ENCODE measurements at places on chromosomes 16 and 17. TPM values are rescaled to one million over a fixed set of nuclear protein-coding genes. Genes with fewer than 3 reads are reported as not detected.

SCNN1B gene
- not detected for total RNA-seq

SLC4A1 gene
- total RNA-seq, result not detected

KRT39 gene
- total RNA-seq, result 0.18 TPM

TUFM gene
- total RNA-seq, result 159 TPM

SPECC1 gene
- total RNA-seq, result 41.9 TPM

TBC1D3H gene
- not detected for total RNA-seq

KRT20 gene
- not detected for total RNA-seq

ARL5C gene
- total RNA-seq, result not detected

GRCh38 chr16:69340095-69340644 lies 598 bp downstream of the NIP7 start:
- no peak for DNase-seq

- peak; percentile 94 for DNase-seq
Measured at GRCh38 chr17:41773190-41773588, 13.3 kb downstream of the JUP start.

DNA sequence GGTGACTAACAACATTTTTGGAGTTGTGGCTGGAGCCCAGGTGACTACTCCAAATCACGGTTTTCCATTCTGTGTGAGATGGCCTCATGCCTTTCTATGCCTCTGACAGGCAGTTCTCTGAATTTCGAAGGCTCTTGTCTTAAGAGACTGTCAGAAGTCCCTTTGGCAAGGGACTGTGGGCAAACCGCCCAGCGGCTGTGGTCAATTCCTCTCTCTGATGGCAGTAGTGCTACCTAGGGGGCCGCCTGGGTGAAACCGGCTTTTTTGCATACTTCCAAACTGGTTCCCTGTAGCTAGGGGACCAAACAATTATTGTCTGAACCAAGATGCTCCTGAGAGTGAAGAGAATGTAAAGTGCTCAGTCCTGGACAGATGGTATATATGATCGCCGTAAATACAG lies 86.3 kb downstream of the SDR42E1 start:
- no peak for DNase-seq

GRCh38 chr17:4944163-4944553 lies 4.1 kb downstream of the RNF167 start:
- DNase-seq, result no peak

- DNase-seq, result peak; percentile 44
Measured at GRCh38 chr17:64028874-64029464, 8.5 kb upstream of the ICAM2 start.

DNA sequence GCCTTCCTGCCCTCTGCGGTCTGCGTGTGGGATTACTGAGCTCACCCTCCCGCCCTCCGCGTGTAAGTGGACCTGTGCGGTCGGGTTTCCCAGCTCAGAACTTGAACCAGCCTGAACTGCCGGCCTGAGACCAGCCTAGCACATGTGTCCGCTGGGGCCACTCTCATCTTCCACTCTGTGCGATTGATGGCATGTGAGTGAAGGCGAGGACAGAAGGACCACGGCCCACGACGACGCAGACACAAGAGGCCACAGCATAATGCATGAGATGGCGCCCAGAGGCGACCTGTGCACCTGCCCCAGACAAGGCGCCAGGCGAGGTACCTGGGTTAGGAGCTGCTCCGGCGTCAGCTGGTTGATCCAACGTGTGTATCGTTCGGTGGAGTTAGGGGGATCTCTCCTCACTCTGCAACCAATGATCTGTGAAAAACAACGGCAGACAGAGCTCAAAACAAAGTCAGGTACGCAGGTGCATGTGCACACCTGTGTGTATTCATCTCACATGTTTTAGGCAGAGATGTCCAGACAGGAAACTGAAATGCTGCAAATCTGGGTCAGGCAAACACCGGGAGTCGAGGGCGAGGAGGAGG lies 74.5 kb upstream of the METRNL start:
- DNase-seq, result no peak

- DNase-seq, result peak; percentile 43
Measured at GRCh38 chr17:50272711-50273653, 1.3 kb upstream of the TMEM92 start.

DNA sequence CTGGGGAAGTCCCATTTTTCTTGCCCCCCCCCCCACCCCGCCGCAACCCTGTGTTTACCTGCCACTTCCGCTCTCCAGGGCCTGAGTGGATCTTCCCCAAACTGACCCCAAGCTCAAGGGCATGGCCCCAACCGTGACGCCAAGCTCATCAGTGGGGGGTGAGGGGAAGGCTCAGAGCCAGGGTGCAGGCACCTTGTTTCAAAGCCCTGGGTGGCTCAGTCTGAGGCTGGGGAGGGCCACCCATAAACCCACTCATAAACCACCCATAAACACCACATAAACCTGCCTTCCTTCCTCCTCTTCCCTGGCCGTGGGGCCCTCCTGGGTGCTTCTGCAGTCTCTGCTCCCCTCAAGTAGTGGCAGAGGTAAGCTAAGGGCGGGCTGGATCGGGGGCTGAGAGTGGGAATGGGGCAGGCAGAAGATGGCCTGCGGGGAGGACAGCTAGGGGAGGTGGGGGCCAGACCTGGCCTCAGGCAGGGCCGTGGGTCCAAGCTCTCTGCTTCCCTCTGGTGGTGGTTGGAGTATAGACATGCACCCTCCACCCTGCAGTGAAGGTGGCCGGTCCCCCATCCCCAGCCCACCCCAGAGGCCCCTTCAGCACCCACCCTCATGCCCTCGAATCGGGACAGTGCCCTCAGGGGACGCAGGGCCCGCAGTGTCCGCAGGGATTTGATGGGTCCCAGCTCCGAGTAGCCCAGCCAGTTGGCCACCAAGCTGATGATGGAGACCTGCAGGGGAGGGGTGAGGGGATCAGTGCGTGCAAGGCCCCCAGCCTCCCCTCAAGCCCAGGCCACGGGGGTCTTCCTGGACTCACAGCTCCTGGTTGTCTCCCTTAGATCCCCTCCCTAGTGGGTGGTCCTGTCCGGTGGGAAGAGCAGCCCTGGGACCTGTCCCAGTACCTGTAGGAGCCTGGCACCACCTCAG lies 14.6 kb upstream of the CD79B start:
- DNase-seq, result peak; percentile 43

DNA sequence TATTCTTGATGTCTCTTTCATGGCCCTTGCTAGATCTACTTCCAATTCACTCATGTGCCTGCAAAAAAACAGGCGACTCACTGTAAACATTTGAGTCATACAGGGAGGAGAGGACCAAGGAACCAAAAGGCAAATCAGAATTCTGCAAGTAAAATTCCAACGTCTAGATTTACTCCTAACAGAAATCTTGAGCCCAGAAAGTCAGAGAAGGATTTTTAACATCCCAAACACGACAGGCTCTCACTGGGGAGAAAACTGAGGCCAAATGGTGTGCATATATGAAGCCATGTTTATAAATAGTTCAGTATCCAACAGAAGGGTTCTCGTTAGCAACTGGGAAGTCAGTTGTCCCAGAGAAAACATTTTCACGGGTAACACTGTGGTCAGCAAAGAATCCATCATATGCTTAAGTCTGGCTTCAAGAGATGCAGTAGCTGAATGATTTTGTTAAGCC lies 40.1 kb downstream of the LITAF start:
- DNase-seq, result peak; percentile 52

DNA sequence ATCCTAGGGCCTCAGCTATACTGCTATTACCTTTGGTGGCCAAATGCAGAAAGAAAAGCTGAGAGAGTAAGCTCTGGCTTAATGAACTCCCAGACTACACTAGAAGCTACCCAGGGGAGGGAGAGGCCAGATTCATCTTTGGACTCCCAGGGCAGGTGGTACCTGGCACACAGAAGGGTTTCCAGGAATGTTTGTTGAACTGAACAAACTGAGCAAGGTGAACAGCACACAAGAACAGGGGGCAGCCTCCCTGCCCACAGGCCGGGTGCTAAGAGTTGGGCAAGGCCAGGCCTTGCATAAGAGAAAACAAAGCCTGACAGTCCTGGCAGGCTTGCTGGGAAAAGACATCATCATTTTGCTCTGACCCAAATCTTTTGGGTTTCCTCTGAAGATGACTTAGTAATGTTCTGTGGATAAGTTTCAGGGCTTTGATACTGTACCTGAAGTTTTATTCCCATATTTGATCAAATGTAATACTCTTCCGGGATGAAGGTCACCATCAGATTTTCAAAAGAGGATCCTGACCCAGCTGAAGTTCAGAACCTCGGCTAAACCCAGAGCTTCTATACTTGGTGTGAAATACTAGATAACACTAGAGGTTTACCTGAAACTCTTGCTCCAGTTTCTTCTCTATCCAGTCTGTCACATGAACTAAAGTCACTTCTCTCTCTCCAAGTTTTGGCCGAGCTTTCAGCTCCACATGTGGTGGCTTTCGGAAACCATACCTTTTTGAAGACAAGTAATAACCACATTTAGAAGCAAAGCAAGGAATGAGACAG lies 20.5 kb upstream of the ERN1 start:
- DNase-seq, result no peak

DNA sequence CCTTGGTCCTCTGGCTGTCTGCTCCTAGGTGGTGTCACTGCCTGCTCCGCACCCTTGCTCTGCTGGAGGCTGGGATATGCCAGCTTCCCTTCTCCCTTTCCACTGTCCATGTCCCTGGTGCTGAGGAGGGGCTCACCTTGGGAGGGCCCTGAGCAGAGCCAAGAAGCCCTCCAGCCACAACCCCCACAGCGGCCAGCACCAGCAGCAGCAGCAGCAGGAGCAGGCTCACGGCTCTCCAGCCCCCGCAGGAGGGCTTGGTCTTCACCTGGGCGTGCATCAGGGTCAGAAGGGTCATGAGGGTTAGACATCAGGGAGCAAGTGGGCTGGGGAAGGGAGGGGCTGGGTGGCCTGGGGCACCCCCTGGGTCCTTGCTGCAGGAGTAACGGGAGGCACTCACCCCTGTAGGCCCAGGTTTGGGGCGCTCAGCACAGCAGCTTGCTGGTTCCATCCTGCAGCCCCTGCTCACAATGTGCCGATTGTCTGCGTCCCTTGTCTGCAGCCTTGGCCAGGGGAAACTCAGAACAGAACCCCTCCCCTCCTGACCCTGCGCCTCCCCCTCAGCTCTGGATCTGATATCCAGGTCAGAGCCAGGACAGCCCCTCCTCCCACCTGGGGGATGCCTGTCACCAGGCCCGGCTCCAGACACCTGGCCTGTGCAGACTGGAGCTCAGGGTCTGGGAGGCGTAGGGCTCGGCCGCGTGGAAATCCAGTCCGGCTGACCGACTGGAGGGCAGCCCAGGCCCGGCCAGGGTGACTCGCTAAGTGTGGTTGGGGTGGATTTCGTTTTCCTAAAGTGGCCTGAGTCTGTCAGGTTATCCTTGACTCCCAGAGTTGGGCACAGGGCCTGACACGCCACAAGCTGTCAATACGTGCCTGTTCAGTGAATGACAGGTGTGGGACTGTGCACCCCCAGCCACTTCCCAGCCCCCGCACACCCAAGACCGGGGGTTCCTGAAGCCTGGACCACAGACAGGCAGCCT lies at the start of gene BRICD5:
BRICD5 (minus strand) TSS at position 478 of the 980 bp plus-strand sequence; CDS start at position 448, 30 bp downstream.
- DNase-seq, result no peak

GRCh38 chr17:54063639-54064038 lies 240.9 kb downstream of the KIF2B start:
- DNase-seq, result no peak

- DNase-seq, result no peak
Measured at GRCh38 chr16:57619606-57620334, 8.7 kb upstream of the ADGRG1 start.

DNA sequence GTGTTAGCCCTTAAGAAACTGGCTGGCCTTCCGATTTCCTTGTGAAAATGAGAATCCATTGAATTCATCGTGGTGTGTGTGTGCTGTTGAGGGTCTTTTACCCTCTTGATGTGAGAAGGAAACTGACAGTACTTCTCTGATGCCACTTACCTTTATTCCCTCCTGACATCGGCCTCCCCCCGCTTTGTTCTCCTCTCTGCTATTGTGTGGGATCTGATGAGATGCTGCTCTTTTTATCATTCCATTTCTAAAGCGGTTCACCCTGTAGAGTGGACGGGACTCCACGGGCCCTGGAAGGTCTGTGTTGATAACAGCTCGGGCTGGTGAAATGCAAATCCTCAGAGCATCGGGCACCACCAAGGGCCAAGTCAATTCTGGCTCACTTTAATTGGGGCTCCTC lies 69.8 kb downstream of the MARCHF10 start:
- no peak for DNase-seq
